ENCODE measurements at places on chromosomes 5 and 9.

- DNase-seq, result no peak
Measured at GRCh38 chr9:130039528-130040147, 3.4 kb downstream of the FNBP1 start.

DNA sequence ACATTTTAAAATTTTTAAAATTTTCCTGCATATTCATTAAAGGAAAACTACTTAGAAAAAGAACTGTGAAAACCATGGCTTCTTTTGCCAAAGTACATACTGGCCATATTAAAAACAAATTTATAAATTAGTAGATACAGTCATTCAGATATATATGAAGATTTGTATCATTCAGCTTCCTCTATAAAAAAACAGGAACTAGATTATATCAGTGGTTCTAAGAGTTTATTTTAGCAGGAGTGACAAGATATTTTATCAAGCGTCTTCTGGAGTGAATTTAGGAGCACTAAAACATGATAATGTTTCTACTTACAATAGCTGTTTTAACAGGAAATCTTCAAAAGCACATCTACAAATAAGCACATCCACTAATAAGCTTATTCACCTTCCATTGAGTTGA, 171.4 kb downstream of the RAPGEF6 start:
- no peak for DNase-seq

- no peak for DNase-seq
Measured at GRCh38 chr9:97447001-97447400, 35.1 kb downstream of the TDRD7 start.

- no peak for DNase-seq
Measured at GRCh38 chr5:173890195-173890991, 2.2 kb downstream of the CPEB4 start.

DNA sequence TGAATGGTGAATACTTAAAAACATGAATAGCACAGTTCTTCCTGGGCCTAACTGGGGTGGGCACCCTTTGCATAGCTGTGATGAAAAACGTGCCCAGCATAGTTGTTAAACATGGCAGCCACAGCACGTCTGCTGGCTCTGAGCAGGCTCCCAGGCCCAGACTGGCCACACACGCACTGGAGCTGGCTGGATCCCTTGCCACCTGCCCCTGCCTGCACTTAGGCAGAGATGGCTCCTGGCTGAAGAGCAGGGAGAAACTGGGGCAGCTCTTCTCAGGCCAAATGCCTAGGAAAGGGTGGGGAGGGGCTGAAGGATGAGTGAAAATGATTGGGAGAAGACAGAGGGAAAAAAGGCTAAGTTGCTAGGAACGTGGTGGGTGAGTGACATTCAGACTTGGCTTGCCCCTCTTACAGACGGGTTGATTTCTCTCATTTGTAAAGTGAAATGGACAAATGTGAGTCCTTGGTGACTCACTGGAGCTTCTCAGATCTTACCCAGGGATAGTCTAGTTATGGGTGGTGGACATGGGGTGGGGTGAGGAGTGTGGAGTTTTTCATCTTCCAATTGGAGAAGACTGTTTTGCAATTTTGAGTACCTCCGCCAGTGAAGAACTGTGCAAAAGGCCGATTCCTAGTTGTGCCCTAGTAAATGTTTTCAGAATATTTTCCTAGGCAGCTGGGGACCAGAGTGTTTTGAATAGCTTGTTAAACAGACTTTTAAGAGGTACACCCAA, 42.4 kb downstream of the TRIO start:
- DNase-seq, result no peak

- DNase-seq, result no peak
Measured at GRCh38 chr9:137278061-137278701, 655 bp downstream of the TOR4A start.

GRCh38 chr5:82692826-82693225, 384.4 kb downstream of the TMEM167A start:
- no peak for DNase-seq

DNA sequence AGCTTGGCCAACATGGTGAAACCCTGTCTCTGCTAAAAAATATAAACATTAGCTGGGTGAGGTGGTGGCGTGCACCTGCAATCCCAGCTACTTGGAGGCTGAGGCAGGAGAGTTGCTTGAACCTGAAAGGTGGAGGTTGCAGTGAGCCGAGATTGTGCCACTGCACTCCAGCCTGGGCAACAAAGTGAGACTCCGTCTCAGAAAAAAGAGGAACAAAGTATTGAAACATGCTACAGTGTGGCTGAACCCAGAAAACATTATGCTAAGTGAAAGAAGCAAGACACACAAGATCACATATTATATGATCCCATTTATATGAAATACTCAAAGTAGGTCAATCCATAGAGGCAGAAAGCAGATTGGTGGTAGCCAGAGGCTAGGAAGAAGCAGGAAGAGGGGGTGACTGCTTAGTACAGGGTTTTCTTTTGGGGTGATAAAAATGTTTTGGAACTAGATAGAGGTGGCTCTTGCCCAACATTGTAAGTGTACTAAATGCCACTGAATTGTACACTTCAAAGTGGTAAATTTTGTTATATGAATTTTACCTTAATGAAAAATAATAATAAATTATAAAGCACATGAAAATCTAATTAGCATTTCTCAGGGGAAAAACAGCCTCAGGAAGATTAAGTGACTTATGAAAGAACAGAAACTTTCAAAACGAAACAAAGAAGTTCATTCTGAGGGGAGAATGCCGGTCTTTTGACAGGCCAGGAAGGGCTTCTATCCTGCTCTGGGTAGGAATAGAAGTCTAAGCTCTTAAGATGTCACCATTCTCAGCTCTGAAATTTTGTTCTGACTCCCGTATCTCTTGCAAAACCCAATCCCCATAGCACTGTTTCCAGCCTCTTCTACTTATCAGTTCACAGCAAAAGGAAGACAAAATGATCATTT, 161.1 kb upstream of the TBCA start:
- no peak for DNase-seq

- DNase-seq, result peak; percentile 34
Measured at GRCh38 chr9:34377404-34377746, 677 bp upstream of the MYORG start.

DNA sequence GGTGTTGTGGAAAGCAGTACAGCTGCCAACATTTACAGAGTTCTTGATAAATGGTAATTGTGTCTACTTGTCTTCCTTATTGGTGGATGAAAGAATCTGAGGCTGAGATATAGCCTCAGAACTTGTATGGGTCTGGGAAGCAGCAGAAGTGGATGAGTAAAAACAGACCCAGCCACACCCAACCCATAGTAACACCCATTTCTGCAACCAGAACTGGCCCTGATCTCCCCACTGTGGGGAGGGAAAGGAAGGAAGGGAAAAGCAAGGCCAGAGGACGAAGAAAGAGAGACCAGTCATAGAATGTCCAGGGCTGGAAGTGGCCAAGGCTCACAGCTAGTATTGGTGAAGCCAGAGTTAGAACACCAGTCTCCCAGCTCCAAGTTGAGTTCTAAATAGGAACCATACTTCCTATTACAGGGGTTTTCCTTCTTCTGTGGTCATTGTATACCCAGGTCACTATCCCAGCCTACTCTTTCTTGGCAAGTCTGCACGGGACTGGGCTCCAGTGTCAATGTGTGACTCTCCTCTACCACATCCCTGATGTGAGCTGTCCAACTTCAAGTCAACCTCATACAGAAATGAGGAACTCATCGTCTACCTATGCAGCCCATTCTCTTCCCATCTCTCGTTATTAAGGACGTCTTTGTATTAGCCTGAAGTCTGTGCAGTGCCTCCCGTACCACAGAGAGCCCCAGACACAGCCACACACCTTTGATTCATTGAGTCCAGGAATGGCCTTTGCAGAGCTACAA, 35.9 kb downstream of the ITK start:
- no peak for DNase-seq

GRCh38 chr5:170466988-170467707, 36.7 kb upstream of the KCNIP1 start:
- DNase-seq, result no peak

GRCh38 chr9:27529316-27530278, at the start of gene MOB3B:
TSS of gene MOB3B (minus strand) at chr9:27529814. CDS start at chr9:27455550, 74,264 bp downstream.
- peak; percentile 90 for DNase-seq

DNA sequence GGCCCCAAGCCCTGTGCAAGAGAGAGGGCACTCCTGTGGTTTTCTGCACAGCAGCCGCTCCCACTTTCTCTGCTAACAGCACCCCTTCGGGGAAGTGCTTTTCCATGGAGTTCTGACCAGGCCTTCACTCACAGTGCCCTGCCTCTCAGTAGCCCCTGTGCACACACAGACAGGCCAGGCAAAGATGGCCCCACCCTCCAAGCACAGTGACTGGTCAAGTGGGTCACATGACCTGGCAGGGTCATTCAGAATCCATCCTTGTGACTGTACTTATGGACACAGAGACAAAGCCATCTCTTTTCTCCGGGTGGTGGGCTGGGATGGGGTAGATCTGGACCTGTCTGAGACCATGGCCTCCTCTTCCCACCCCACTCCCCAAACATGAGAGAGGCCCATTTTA, 82.5 kb downstream of the PSD2 start:
- DNase-seq, result no peak

DNA sequence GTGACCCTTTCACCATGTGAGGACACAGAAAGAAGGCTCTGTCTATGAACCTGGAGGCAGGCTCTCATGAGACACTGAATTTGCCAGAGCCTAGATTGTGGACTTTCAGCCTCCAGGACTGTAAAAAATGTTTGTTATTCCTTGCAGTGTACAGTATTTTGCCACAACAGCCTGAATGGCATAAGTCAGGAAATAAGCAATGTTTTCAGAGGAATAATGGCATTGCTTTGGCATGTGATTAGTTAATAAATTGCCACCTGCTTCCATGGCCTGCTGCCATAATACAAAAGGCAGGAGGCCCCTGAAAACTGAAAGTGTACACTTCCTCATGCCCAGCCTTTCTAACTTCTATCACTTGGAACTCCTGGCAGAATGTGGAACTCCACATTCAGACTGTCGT, 408.1 kb downstream of the GADD45G start:
- DNase-seq, result no peak

DNA sequence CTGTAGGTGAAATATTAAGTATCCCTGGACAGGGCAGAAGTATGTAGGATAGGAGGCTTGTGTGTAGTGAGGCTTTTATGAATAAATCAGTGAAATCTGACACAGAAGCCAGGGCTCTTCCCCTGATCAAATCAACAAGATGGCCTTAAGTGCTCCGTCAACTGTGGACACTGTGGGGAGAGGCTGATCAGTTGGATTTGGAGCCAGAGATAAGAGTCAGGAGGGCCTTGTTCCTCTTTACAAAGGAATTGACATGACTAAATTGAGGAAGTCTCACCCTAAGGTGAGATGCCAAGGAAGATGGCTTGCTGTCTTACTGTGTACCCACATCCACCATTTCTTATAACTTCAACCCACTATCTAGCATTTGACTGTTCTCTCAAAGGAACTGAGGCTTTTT, 91.6 kb upstream of the PRRC1 start:
- DNase-seq, result no peak

DNA sequence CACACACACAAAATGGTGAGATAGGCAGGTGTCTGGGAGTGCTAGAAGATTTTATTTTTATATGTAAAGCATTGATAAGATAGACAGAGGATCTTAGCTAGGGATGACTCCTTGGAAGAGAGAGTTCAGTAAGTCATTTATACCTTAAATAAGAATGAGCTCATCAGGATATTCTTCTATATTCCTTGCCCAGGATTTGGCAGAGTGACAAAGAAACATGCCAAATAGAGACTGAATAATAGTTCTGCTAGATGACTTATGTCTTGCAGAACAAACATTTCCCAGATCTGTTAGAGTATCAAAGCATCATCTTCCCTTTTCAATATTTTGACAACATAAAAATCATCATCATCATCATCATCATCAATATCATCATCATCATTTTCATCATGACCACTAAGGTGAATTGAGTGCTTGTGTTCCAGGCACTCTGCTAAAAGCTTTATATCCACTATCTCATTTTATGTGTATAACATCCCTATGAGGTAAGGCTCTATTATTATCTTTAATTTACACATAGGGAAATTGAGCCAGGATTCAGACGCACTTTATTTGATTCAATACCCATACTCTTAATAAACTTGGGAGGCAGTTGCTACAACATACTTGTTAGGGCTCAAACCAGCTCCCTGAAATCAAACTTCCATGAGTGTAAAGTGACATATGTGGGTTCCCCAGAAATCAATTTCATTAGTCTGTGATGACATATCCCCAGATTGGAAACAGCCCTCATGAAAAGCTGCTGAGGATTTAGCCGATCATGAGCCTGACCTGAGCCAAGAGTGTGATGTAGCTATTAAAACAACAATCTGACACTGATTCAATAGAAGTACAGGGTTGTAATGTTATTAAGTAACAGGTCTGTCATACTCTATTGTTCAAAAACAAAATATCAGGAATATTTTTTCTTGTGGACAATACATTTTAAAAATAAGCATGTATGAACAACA, 176.3 kb upstream of the SEMA6A start:
- DNase-seq, result no peak

DNA sequence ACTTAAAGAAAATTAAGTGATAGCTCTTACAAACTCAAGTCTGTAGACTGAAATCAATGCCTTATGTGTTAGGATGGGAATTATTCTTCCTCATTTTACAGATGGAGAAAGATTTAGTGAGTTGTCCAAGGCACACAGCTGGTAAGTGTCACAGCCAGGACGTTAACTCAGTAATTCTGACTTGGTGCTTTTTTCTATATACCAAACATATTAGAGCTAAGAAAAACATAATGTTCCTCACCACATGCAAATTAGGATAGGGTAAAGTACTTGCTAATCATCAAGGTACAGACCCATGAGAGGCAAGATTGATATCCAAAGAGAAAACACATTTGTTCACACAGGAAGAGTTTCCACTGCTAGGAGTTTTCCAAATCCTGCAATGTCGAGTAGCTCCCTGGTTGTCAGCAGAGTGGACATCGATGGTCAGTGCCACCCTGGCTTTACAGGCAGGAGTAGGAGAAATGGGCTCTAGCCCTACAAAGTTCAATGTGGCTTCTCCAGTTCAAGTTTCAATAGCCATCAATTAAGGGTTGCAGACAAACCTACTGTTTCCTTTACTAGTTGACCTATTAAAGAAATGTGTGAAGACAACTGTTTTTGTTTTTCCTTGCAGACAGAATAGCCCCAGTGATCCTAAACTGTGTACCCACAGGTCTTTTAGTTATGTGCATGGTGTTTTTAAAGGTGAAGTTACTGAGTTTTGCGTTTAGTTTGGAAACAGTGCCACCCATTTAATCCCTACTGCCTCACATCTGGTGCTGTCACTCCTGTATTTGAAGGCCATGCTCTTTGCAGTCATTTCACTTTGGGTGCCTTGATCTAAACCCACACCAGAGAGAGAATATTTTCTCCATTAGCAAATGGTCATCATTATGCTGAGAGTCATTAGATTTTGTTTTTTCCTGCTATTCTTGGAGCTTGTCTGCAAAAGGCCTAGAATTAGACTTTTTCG, 460.8 kb upstream of the SMARCA2 start:
- DNase-seq, result no peak

DNA sequence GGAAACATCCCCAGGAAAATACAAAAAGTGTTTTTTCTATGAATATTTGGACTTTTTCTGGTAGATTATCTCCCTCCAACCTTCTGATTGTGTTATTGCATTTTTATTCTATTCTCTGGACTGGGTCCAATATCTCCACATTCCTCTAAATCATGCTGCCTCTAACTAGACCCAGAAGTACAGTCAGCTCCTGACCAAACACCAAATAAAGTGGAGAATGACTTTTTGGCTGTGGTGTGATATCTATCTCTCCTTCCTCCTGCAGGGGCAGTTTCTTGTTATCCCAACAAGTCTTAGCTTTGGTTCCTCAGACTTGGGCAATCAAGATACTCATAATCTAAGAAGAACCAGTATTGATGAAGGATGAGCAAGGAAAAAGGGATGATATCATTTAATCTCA, 3.2 kb upstream of the RAI14 start:
- no peak for DNase-seq

Data from progenitor cell of endocrine pancreas (in vitro differentiated cells).